ENCODE measurements at places on chromosomes 12 and 14.

GRCh38 chr12:114355389-114356088, 50.4 kb downstream of the TBX5 start:
- DNase-seq = no peak

DNA sequence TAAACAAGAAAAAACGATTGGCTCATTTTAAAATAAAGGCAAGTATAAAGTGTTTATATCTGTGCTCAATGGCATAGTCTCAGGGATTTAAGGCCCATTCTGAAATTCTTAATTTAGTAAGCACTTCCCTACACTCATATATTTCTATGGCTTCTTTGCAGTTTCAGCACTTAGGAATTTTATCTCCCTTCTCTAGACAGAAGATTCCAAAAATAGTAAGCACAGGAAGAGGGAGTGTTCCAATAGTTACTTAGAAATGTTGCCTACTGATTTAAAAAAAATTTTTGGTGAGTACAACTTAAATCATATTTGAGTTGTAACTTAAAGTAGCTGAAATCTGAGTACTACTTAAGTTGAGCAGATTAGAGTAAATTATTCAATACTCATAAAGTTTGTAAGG, 19.8 kb downstream of the INSM2 start:
- DNase-seq = no peak

DNA sequence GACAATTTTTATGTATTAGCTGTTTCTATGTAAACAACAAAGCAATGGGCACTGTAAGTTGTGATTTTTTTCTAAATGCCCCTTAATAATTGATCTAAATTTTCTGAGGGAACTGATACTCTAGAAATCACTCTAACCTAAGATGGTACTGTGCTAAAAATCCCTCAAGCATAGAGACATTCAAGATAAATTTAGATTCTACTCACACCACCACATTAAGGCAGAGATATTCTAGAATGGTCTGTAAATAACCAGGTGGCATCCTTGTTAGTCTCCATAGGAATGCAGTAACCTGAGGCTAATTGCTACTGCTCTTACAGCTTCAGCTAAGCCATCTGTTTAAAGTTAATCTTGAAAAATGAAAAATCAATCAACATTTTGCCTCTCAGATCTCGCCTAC, 87.3 kb downstream of the SLC41A2 start:
- DNase-seq = no peak

- no peak for DNase-seq
Measured at GRCh38 chr12:25126746-25127145, 68.2 kb downstream of the DNAI7 start.

- no peak for DNase-seq
Measured at GRCh38 chr12:230925-231671, 17.1 kb upstream of the SLC6A12 start.

DNA sequence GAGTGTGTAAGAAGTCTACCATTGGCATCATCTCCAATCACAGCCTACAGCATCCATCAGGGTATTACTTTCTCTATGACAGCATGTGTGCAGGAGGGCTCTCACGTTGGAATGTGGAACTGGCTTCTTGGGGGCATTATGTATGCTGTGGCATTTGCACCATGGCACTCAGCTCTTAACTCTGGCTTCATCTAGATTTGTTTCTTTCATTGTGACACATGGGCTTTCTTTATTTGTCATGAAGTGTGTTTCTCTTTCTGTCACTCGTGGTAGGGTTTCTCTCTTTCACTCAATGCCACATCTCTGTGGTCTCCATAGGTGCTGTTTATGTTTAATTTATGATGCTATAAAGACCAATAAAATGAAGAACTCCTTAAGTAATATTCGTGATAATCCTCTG, 191.2 kb upstream of the GARIN2 start:
- DNase-seq = no peak

Measured in NCI-H2227 treated with DMSO at 0.1 percent for 48 hours (cell line).